Skin of body (tissue), 3 donors: ENCODE measurements at places on chromosomes 5 and 9. TPM values are rescaled to one million over a fixed set of nuclear protein-coding genes. Genes with fewer than 3 reads are reported as not detected.

DNA sequence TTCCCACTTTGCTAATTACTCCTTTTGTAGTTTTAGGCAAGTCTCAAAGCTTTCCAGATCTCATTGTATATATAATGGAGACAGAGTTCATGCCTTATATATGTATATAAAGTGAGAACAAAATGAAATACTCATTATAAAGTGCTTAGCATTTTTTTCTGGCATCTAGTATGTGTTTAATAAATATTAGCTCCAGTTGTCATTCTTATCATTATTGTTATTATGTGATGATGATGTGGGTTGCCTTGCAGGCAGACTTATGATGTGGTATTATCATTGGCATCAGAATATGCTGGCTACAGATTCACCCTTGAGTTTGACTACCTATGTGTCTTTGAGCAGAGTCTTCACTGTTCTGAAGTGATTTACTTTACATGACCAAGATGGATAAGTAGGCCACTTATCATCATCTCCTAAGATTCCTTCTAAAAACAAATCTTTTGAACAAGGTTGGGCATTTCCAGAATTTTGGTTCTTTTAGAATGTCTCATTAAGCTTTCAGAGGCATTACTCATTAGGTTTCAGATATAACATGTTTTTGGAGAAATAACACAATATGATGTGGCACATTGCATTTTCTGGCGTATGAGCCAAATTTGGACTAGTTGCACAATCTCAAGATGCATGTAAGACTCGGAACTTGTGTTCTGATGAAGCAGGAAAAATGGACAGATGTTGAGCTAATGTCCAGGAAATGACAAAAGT is 145.6 kb upstream of the TNC start:
- DNase-seq = no peak

GRCh38 chr5:151189151-151189550 is 31.6 kb upstream of the ANXA6 start:
- no peak for DNase-seq

GRCh38 chr5:74581988-74582365 is 58.6 kb downstream of the ENC1 start:
- no peak for DNase-seq

- DNase-seq = no peak
Measured at GRCh38 chr9:114039484-114039883, 38.6 kb downstream of the AMBP start.

- DNase-seq = no peak
Measured at GRCh38 chr5:61578858-61579503, 246.9 kb downstream of the ZSWIM6 start.

GRCh38 chr5:125357660-125358059 is 611.2 kb upstream of the ZNF608 start:
- DNase-seq = no peak

GRCh38 chr5:65434122-65434521 is 47.6 kb downstream of the ADAMTS6 start:
- no peak for DNase-seq

GRCh38 chr5:157518963-157519362 is 56.6 kb downstream of the ADAM19 start:
- no peak for DNase-seq

DNA sequence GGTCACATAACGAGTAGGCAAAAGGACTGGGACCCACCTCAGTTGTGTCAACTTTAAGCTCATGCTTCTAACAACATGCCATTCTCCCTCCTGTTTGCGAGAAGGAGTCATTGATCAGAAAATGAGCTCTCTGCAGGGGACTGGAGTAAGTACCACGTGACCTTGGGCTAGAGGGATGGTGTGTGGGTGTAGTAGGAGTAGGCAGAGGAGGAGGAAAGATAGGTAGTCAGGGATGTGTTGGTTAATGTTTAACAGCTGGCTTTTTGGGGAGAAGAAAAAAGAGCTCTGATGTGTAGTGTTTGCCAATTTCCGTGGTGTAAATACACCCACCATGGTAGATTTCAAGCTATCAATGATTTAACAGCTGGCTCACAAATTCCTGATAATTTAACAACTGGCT is 160.3 kb upstream of the TBC1D2 start:
- DNase-seq = no peak

- no peak for DNase-seq
Measured at GRCh38 chr5:148255456-148255855, 13.1 kb upstream of the SPINK13 start.

DNA sequence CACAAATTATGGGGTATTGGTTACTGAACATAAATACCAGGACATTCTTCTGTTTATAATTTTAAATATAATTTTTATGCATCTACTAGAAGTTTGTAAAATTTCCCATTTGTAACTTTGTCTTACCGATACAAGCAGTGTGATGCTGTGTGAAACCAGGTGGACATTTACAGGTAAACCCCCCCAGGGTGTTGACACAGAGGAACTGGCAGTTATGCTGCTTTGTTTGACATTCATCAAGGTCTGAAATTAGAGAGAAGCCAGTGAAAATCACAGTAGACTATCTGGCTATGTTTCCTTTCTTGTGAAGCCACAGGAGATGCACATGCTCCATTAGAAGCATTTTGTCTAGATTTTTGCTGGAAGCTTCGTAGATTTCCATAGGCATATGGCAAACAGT is 190.9 kb downstream of the SLC12A2 start:
- no peak for DNase-seq

- DNase-seq = no peak
Measured at GRCh38 chr9:19999491-20000057, 210.7 kb upstream of the SLC24A2 start.

GRCh38 chr5:116559673-116560164 is 14.9 kb downstream of the SEMA6A start:
- no peak for DNase-seq

DNA sequence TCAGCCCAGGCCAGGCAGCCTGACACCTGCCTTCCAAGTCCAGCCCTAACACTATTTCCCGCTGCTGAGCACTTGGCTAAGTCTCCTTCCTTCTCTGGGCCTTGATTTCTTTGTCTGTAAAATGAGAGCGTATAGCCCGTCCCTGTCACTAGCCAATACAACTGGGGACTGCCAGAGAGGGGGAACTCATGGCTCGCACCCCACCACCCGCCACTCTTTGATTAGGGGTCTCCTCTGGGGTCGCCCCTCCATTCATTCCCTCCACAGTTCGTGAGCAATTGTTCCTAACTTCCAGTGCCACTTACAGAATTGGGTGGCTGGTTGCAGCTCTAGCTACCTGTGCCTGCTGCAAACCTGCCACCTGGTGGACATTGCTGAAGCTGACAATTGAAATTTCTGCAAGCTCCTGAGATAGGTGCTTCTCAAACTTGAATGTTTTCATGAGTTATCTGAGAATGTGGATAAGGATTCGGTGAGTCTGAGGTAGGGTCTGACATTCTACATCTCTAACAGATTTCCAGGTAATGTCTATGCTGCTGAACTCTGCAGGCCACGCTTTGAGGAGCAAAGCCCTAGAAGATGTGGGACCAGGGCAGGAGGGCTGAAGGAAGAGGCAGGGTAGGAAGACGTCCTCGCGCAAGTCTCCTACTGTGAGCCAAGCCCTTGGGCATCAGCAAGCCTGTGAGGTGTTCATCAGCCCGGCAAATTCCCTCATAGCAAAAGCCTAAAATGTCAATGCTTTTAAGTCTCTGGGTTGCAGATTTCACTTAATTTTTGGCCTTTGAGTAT is 13.3 kb upstream of the RECK start:
- peak; percentile 41 for DNase-seq

DNA sequence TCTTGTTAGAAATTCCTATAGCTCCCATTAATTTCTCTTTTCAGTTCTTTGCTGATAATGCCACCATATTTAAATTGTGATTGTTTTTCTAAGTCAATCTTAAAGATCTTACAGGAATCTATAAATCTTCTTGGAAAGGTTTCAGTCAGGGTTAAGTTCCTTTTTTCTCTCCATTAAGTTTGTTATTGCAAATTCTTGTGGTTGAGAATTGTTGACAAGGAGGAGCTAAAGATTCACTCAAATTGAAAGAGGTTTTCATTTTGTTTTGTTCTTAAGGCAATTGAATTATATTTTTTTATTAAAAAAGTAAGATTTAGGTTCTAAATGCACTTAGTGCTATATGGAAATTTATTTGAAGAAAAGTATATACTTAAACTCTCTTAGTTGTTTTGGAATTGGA is 213.4 kb downstream of the PRR16 start:
- DNase-seq = no peak

- peak; percentile 16 for DNase-seq
Measured at GRCh38 chr5:71586052-71586940, 844 bp upstream of the MCCC2 start.

DNA sequence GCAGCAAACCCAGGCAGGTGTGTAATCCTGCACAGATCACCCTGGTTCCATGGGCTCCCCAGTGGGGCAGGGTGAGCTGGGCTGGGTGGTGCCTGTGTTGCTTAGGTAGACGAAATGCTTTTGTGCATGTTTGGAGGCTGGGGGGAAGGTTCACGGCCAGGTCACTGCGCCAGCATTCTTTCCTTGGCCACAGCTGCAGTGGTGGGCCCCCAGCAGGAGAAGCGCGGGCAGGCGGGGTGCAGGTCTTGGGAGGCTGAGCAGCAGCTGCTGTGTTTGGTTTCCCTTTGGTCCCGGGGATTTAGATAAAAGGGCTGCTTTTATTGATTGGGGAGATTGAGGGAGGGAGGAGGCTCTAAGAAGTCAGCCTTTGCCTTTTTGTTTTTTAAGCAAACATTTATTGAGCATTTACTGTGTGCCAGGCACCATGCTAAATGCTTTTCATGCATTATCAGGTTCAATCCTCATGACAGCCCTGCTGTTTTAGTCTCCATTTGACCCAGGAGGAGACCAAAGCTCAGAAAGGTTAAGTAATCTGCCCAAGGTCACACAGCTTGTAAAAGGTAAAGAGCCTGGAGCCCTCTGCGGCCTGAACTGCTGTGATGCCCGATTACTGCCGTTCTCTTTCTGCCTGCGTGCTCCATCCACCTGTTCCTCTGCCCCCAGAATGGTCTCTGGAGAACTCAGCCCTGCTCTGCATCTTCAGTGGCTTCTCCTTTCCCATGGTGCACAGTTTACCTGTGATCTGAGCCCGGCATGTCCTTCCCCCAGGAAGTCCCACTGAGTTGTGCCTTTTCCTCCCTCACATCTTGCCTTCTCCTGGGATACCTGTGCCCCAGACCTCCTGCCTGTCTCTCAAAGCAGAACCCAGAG is 94.4 kb downstream of the MACROH2A1 start:
- no peak for DNase-seq

GRCh38 chr5:133426264-133426663 is 186.1 kb downstream of the FSTL4 start:
- no peak for DNase-seq

- peak; percentile 64 for DNase-seq
Measured at GRCh38 chr9:91900055-91900796, 49.8 kb downstream of the ROR2 start.

DNA sequence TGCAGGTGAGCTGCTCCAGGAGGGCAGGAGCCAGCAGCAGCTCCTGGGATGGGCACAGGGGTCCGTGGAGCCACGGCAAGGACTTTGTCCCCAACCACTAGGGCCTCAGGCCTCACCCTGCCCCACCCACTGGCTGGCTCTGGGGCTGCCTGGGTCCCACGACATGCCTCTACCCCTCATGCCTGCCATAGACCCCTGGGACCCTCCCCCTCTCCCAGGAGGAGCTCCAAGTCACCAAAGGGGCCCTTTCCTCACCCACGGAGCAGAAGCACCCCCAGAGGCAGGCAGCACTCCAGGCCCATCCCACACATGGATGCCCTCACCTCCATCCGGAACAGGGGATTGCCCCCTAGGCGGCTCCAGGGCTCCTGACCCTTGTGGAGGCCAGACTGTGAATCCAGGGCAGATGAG is 6.5 kb downstream of the ABCA2 start:
- no peak for DNase-seq

- no peak for DNase-seq
Measured at GRCh38 chr9:94718936-94719335, 7.6 kb upstream of the AOPEP start.

- DNase-seq = no peak
Measured at GRCh38 chr5:1936901-1937300, 54.2 kb upstream of the IRX4 start.

DNA sequence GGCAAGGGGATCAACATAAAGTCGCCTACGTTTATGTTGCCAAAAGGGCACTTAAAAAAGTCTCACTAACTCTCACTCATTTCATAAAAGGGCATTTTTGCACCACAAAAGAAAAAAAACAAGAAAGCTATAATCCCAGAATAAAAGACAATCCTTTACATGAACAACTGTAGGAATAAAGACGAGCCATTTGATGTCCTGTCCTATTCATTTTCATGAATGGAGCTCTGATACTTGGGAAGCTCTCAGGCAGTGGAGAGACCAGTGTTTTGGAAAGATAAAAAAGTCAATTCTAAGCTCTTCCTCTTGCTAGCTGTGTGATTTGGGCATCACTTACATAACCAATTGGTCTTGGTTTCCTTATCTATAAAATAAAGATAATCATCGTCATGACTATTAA is 95.5 kb upstream of the EQTN start:
- DNase-seq = no peak

GRCh38 chr5:36392818-36393217 is 91.1 kb upstream of the RANBP3L start:
- no peak for DNase-seq

GRCh38 chr5:68834491-68834981 is 259.3 kb upstream of the SLC30A5 start:
- DNase-seq = peak; percentile 64

GRCh38 chr9:112810696-112811490 is 60.3 kb downstream of the SNX30 start:
- no peak for DNase-seq

DNA sequence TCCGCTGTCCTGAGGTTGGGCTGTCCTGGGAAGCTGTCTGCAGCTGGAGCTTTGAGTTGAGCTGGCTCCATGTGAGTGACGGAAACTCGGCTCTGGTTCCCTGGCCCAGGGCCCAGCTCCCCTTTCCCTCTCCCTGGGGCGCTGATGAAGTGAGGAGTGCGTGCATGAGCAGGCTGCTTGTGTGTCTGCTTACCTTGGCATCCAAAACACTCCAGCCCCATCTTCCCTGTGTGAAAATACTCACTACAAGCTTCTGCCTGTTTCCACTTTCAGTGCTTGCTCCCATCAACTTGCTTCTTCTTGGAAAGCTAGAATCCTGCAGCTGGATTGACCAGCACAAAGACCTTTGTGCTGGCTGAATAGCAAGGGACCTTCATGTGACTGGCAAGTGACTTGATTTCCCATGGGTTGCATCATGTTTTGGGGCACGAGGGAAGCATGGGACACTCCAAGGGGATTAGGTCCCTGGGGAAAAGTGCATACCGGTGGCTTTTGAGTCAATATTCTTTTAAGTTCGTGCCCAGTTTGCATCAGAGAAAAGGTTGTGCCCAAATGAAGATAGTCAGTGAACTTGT is 198.1 kb downstream of the GADD45G start:
- DNase-seq = peak; percentile 57

RLN1 gene
- not detected for total RNA-seq

MARCOL gene
- total RNA-seq = not detected

RETREG1 gene
- 27.4 TPM for total RNA-seq

FOXE1 gene
- 3.6 TPM for total RNA-seq

PCDHGB1 gene
- total RNA-seq = 2.6 TPM

PDLIM4 gene
- total RNA-seq = 20.6 TPM

DMGDH gene
- 3.3 TPM for total RNA-seq

FST gene
- 58.7 TPM for total RNA-seq

GNA14 gene
- total RNA-seq = 1.6 TPM

NEUROG1 gene
- total RNA-seq = not detected

C9orf43 gene
- total RNA-seq = 0.59 TPM

LCP2 gene
- 10.2 TPM for total RNA-seq

FABP6 gene
- total RNA-seq = not detected
